ENCODE measurements at places on chromosomes 2 and 18.

DNA sequence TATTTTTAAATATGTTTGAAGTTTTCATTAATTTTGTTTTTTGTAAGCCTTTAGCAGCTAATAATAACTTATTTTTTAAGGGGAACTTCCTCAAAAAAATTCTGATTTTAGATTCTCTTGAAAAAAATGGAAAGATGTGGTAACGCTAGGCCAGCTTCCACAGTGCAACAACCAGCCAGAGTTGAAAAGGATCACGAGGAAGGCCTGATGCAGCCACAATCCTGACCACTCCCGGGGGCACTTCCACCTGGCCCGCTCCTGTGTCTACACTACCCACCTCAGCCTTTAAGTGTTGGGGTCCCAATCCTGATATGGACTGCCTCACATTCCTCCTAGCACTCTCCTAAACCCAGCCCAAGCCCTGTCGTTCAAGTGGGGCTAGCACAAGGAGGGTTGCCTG lies 101.1 kb downstream of the TMEM17 start:
- DNase-seq = no peak

GRCh38 chr18:47970664-47971531 lies 40.4 kb upstream of the SMAD2 start:
- no peak for DNase-seq

- DNase-seq = no peak
These were observed 582 bp upstream of the RAB31 start for GRCh38 chr18:9707381-9708056.

DNA sequence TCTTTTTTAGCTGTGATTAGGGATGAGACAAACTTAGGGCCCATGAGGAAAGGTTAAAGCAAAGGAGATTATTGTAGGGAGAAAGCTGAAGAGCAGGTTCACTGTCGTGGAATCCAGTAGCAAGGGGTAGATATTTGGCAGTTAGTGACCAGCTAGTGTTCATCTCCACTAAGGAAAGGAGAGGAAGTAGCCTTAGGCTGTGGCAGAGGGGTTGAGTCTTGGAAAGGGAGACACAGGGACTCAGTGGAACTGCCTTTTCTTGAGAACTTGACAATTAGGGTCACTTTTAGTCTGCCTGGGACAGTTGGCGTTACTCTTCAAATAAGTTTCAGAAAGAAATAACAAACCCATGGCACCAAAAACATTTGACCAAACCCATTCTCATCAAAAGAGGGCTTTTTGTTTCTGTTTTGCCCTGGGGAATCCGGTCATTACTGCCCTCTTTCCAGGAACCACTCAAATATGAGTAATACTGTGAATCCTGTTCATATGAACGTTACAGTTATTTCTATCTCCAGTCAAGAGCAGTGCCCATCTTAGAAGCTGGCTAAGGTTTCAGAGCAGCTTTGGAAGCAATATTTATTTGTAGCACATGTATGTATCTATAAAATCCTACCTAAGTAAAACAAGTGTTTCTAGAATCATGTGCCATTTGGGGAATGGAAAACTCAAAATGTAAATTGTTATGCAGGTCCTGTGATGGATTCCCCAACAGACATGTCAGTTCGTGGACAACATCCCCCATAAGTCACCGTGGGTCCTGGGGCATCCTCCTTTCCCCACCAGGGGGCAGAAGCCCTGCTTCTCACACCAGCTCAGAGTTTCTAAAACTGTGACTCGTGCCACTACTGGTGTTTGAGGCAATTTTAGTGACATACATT lies 77.3 kb upstream of the PHLPP1 start:
- peak; percentile 40 for DNase-seq

- no peak for DNase-seq
These were observed 4.7 kb upstream of the NCK2 start for GRCh38 chr2:105739944-105740530.

DNA sequence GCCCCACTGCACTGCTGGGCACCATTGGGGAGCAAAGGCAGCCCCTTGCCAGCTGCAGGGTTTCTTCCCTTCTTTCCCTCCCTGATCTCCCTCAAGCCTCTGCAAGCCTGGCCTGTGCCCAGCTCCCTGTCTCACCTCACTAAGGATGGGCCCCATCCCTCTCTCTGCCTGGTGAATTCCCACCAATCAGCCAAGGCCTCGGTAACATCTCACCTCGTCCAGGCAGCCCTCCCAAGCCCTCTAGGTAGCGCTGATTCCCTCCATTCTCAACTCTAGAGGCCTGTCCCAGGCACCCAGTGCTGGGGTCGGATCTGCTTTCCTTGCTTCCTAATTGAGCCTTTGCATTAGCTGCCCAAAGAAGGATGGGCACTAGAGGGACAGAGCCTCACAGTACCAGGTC lies 63.0 kb downstream of the CELF4 start:
- DNase-seq = no peak

- DNase-seq = no peak
These were observed 25.4 kb downstream of the PDCL3 start for GRCh38 chr2:100588071-100588786.

DNA sequence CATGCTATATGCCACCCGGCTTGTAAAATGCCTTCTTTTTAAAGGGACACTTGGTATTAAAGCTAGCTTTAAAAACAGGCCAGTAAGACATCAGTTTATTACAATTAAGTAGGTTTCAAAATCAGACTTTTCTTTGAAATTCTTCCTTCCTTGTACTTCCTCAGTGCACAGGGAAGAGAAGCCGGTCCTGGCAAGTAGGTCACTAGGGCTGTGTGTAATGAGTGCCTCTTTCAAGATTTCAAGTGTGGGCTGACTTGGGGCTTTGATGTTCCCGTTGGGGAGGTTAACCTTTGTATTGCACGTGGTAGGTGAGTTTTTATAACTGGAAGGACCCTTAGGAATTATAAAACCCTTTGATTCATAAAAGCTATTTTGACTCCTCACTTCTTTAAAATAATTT lies 566.4 kb upstream of the ID2 start:
- DNase-seq = no peak

DNA sequence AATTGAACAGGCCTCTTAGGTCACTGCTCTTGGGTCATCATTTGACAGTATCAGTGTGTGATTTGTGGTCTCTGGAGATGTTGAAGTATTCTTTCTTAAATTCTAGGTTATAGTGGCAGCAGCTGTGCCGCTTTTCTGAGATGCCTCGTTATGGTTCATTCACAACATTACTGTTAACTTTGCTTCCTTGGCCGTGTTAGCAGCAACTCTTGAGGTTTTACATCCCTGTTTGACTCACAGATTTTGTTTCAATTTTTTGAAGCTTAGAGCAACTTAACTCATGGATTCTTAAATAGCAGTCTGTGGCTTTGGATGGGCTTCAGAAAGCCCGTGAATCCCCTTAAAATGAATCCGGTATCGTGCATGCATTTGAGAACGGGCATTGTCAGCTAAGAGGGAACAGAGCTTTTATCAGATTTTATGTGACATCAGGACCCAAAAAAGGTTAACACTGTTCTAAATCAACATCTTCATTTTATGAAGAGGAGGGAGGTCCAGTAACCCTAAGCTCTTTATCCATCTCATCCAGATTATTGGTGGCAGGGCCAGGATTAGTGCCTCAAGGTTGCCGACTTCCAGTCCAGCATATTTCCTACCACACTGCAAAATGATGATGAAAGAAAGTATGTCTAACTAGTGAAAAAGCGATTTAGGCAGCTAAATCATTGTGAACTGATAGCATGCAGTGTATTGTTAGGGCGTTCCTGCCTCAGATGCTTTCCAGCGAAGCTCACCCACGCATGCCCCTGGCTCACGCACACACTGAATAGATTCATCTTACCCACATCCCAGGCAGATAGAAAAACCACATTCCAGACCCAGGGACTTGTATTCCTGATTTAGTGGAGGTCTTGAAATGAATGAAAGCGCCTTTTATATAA lies 5.1 kb downstream of the TRIB2 start:
- DNase-seq = no peak

GRCh38 chr18:49815927-49816326 lies 2.6 kb upstream of the ACAA2 start:
- DNase-seq = no peak

GRCh38 chr2:98775146-98775986 lies 44.4 kb upstream of the MGAT4A start:
- DNase-seq = no peak

DNA sequence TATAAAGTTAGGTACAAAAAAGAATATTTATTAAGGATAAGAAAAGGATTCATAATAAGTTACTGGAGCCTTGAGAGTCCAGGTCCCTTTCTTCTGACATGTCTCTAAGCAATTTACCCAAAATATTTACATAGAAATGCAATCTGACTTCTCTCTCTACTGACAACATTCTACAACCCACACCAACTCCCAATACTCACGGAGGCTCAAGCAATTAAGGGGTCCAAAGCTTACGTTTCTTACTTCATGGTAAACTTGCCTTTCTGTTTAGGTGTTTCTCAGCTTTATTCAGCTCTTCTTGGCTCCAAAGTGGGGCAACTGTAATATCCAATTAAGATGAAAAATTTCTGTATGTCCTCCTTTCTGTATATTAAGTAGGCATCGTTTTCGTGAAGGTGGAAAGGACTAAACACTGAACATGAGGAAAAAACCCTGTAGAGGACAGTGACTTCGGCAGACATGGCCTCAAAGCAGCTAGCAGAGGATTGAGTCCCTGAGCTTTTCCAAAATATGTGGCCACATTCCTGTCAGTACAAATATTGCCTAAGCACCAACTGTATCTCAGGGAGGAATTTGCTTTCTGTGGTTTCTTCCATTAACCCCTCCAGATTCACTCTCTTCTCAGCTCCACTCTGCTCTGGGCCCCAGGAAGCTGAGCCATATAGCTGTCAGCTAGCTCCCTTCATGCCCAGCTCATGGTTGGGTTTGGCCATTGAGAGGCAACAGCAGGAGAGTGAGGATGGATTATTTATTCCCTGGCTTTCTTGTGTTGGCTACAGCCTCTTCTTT lies 67.9 kb upstream of the GLS start:
- no peak for DNase-seq

- no peak for DNase-seq
These were observed 101.6 kb upstream of the TMEM18 start for GRCh38 chr2:778731-779350.

- DNase-seq = no peak
These were observed 1.8 kb upstream of the MERTK start for GRCh38 chr2:111896576-111896975.

- DNase-seq = no peak
These were observed 34.2 kb downstream of the EMX1 start for GRCh38 chr2:72951303-72952095.

DNA sequence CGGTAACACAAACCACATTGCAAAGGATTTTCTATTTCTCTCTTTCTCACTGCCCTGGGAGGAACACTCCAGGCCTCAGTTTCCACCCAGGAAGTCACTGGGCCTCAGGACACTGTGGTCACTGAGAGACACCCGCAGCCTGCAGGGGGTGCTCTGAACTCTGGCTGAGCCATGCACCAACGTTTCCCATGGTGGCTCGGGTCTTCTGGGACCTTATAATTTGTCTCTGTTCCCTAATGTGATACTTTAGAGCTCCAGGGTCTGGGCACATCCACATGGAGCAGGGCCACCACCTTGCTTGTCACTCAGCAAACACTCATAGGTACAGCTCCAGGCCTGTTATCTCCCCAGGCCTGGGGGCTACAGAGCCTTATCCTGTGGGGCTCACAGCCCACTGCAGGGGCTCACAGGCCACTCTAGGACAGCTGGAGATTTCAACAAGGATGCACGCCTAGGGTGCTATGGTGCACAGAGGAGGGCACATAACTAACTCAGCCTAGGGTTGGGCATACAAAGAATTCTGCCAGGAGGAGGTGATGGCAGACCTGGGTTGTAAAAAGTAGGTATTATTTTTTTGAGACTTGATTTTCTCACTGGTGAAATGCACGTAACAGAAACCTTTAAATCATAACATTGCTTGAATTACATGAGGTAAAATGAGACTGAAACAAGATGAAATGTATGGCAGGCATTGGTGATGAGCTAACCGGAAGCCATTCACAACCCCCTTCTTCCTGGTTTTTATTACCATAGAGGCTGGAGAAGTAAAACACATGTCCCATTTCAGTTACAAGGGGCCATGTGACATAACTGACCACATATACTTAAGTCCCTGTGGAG lies 3.0 kb upstream of the HS1BP3 start:
- DNase-seq = no peak

DNA sequence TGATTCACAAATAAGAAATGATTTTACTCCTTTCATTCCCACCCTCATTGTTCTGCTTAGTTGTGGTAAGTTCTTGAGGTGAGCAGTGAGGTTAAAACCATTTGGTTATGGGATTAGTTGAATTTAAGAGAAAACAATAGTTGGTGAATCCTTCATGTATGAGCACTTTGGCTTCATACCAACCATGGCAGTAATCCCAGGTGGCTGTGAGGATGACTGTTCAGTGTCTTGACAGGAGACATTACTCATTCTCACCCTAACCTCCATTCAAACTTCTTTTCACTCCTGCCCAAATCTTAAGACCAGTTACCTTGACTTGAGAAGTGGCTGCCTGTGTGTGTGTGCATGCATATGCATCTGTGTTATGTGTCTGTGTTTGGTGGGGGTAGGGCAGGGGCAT lies 143.1 kb downstream of the SETBP1 start:
- DNase-seq = no peak

GRCh38 chr2:36663851-36664695 lies 32.4 kb upstream of the VIT start:
- DNase-seq = peak; percentile 45

DNA sequence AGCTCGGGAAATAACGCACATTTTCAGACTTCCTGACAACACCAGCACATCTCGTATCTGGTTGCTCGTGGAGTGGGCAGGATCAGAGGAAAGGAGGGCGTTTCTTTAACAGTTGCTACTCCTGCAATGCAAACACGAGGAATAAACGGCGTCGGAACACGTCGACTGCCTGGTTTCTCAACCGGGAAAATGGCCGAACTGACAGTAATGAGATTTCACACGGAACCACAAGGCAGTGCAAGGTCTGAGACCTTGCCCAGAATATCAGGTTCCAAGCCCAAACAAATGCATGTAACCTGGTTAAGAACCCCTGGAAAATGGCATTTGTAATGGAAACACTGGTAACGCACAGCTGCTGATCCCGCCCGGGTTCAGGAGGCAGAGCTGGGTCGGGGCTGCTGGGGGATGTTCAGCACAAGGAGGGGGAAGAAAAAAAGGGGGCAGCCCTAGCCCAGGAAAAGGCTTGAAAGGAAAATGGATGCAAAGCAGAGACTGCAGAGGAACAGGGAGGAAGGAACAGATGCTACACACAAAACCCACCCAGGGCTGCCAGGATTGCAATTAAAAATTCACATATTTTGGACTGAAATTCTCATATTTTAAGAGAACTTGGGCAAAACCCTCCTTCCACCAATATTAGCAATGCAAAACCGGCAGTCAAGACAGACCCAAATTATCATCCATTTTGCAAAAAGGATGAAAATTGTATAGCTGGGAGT lies 61.6 kb upstream of the KLHL29 start:
- no peak for DNase-seq

DNA sequence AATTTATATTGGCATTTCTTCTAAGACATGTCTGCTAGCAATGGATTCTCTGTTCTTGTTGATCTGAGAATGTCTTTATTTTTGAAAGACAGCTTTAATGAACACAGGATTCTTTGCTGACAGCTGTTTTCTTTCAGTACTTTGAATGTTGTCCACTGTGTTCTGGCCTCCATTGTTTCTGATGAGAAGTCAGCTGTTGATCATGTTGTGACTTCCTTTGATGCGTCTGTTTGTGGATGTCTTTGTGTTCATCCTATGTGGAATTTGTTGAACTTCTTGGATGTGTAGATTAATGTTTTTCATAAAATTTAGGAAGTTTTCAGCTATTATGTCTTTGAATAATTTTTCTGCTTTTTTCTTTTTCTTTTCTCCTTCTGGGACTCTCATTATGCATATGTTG lies 39.8 kb upstream of the KCNF1 start:
- DNase-seq = no peak

- DNase-seq = no peak
These were observed 165.3 kb upstream of the CDH20 start for GRCh38 chr18:61167902-61168301.

GRCh38 chr18:58572181-58572580 lies 56.7 kb downstream of the ALPK2 start:
- DNase-seq = no peak

Data from CD4-positive, alpha-beta T cell treated with Interleukin-1 beta for 1 hour (primary cell).